ENCODE measurements at places on chromosomes 5 and 9.

GRCh38 chr9:14654932-14655331, 38.3 kb downstream of the ZDHHC21 start:
- no peak for DNase-seq

GRCh38 chr9:36382484-36382883, 17.6 kb downstream of the RNF38 start:
- DNase-seq, result no peak

- no peak for DNase-seq
Measured at GRCh38 chr9:128595471-128595870, 43.1 kb downstream of the SPTAN1 start.

DNA sequence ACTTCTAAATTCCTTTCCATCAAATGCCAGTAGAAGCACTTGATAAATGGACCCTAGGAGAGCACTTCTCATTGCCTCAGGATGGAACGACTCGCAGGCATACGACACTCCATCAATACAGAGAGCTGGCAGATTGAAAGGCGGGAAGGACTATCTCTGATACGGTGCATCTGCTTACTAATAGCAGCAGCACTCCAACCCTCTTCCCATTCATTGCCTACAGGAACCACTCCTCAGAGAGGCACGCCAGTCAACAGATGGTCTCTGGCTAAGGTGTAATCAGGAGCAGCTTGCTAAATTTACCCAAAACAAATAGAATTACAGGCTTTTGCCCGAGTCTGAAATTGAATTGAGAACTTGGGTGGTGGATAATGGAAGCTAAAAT, 168.1 kb downstream of the EFNA5 start:
- DNase-seq, result no peak

DNA sequence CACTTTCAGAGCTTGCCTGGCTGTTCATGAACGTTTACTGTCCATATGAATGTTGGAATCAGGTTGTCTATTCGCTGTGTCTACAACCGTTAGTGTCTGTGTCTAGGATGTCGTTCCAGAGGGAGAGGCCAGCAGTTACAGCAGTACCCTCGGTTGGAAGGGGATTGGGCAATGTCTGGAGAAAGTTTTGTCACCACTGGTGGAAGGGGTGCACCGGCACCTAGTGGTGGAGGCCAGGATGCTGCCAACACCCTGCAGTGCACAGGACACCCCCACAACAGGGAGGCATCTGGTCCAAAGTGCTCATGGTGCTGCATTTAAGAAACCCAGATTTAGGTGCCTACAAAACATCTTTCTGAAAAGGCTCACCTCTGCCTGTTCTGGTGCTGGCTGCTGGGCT, 220.7 kb downstream of the FANCC start:
- no peak for DNase-seq

DNA sequence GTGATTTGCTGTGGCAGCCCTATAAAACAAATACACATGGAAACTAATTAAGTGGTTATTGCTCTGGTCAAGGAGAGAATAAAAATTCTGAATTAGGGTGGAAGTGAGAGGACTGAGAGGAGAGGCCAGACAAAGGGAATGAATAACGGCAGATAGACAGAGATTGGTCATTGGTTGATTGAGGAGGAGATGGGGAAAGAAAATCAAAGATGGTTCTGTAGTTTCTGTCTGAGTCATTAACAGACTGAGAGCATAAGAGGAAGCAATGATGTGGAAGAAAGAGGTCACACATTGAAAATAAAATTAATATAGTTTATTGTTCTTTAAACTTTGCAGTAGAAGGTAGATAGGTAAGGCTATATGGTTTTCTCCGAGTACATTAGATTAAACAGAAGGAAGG, 469.8 kb downstream of the ACTL7B start:
- no peak for DNase-seq

DNA sequence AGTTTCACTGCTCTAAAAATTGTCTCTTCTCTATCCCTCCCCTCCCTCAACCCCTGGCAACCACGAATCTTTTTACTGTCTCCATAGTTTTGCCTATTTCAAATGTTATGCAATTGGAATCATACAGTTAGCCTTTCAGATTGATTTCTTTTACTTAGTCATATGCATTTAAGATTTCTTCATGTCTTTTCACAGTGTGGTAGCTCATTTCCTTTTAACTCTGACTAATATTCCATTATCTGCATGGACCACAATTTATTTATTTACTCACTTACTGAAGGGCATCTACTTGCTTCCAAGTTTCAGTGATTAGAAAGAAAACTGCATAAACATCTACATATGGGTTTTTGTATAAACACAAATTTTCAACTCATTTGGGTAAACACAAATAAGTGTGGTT, 372.3 kb downstream of the CDH18 start:
- DNase-seq, result no peak

DNA sequence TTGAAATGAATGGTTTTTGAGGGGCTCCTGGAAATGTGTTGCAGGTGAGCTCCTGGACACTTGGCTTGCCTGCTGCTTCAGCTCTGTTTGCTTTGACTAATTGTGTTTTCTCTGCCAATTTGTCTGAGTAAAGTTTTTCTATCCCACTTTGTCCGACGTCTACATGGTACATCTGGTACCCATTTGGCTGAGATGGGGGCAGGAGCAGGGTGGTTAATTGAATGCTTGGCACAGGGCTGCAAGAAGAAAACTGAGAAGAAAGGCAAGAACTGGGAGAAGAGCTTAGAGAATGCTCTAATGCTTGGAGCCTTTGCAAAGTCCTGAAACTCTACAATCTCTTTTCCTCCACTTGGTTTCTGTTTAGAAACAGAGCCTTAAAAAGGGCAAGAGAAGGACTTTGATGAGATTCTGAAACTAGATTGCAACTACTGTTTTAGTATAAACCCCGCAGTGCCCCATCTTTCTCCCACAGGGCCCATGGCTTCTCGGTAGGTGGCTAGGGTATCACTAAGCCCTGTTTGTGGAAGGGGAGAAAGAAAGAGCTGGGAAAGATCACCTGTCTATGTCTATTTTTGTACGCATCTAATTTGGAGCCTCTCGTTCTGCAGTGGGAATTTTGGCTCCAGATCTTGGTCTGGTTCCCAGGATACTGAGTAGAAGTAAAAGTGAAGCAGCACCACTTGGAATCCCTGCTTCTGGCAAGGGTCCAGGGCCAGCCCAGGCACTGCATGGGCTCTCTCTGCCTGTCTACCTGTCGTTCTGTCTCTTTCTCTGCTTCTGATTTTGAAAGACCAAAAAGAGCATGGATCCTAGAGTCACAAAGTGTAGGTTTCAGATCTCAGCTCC, 214.4 kb downstream of the SEMA6A start:
- no peak for DNase-seq

DNA sequence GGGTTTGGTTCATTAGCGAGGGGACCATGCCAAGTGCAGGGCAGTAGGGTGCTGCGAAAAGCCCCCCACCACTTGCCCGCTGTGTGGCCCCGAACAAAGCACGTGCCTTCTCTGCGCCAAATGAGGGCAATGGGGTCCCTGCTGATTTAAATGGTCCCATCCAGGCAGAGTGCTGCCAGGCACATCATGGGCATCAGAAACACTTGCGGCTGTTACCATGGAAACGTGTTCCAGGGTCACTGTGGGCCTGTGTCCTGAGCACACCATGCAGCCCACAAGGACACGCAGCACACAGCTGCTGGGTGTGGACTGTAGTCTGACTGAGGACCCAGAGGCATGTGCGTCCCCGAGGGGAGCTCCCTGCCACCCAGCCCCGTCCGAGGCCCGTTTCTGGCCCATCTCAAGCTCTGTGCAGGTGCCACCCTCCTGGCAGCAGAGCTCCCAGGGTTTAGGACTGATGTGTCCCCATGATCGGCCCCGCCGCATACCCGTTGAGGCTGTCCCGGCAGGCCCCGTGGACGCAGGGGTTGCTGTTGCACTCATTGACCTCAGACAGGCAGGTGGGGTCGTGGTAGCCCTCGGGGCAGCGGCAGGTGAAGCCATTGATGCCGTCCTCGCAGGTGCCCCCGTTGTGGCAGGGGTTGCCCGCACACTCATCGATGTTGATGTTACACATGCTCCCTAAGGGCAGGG, 31.3 kb upstream of the SEC16A start:
- no peak for DNase-seq

- DNase-seq, result no peak
Measured at GRCh38 chr5:32474209-32474854, 29.8 kb upstream of the ZFR start.

DNA sequence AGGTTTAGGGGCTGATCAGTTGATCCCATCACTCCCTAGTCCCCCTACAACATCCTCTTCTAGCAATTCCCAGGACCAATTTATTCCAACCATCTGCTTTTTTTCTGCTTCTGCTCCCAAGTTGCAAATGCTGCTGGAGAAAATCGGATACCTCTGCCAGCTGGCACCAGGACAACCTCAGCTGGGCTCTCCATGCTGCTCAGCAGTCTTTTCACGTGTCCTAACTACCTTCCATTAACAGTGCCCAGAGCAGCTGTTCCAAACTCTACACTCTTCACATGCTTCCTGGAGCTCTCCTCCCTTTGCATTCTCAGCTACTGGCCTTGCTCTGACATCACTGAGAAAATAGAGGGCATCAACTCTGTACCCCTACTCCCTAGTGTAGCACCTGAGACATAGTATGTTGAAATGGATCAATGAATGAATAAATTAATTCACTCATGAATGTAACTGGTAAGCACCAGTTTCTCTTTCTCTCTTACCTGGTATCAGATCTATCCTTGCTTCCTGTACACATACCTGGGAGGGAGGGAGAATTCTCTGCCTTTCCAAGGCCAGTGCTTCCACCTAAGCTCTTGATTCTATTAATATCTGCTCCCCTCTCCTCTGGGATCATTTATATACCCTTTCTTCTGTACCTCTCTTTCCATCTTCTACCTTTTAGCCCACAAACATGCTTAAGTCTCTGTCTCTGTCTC, 191.0 kb downstream of the RAB3C start:
- no peak for DNase-seq
